ENCODE measurements at places on chromosomes 1 and 21.

- peak; percentile 87 for DNase-seq
Observed at GRCh38 chr21:37871121-37871862, 45.0 kb downstream of the KCNJ6 start.

DNA sequence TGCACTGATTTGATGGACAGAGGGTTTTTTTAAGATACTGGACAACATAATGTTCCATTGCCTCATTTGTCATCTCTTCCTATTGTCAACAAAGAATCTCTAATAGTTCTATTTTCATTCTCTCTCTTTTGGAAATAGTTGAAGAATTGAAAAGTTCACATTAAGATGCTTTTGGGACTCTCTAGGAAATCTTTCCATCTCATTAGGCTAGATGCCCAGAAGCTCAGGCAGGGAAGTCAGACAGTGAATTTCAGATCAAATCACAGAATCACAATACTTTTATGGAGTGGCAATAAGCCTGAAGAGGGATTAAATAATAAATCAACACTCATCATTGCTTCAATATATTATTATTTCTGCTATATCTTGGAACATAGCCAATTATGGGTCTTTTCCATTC is 29.2 kb downstream of the NEGR1 start:
- DNase-seq = no peak

GRCh38 chr1:57311411-57311810 is 112.4 kb downstream of the DAB1 start:
- DNase-seq = no peak

GRCh38 chr1:192749349-192749748 is 59.5 kb upstream of the RGS2 start:
- no peak for DNase-seq

DNA sequence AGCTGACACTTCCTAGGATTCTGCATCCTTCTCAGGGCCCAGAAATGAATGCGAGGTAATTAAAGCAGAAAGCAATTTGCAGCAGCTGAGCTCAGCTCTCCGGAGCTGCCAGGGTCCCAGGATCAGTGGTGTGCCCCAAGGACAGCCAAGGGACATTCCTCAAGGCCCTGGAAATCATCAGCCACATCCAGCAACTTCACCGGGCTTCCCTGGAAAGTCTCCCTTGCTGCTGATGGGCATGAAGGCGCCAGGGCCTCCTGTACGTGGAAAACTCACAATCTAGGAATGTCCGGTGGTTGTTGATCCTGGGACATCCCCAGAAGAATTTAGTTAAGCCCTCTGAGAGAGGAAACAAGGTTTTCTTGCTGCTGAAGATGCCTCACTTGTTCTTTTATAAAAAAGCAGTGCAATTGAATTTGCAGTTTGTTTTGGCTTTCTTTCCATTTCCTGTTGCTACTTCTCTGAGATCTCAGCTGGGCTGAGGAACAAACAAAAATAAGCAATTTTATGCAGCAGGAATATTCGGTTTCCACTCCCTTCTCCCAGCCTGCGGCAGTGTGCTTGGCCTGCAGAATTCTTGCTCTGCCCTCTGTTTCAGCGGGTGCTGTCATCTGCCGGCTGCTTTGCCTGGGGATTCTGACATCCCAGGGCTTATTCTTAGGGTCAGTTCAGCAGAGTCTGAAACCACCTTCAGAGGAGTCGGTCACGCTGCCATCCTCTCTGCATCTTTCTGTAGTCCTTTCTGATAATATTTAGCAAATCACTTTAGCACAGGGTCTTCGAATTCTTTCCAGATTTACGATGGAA is 85.9 kb downstream of the TCP10L start:
- no peak for DNase-seq

DNA sequence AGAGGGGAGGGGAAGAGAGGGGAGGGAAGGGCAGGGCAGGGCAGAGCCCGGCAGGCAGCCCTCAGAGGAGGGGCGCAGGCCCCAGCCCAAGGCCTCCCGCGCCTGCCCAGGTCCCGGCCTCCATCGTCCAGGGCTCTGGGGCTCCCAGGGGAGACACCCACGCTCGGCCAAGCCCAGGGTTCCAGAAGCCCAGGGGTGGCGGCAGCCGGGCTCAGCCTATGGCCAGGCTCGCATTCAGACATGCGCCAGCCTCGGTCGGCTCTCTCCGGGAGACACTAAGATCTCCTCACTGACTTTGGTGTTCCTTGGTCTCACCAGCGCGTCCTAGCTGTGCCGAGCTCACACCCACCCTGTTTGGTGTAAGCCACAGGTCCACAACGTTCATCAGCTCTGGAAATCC is 7.1 kb upstream of the ANKRD65 start:
- DNase-seq = no peak

- no peak for DNase-seq
Observed at GRCh38 chr1:206962272-206962671, 8.0 kb downstream of the FCAMR start.

DNA sequence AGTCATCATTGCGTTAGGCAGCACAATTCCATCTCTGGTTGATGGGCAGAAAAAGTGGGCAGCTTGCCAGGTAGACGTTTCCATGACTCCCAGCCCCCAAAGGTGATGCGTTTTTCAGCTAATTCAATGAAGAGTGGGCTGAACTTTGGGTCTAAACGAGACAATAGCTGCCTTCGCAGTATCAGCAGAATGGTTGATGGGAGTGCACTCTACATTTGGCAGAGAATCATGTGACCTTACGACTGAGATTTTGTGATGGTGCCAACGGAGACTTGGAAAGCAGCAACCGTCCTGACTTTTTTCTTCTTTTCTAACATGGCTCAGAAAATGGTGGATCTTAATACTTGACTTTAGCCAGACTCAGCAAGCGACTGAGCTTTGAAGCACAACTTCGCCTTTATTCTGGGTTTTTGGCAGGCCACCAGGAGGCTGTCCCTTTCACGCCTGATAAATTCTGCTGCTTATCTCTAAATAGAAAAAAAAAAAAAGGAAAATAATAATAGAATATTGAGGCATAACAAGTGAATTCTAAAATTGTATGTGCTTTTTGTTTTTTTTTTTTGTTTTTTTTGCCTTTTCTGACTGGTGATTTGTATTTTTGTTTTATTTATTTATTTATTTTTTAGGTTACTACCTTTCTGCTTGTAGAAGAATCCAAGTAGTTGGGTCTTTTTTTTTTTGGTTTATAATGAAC is 804.8 kb downstream of the USP25 start:
- peak; percentile 65 for DNase-seq

- DNase-seq = no peak
Observed at GRCh38 chr1:155136748-155137147, 1.1 kb downstream of the SLC50A1 start.

GRCh38 chr21:21664871-21665270 is 666.7 kb downstream of the NCAM2 start:
- peak; percentile 8 for DNase-seq

- no peak for DNase-seq
Observed at GRCh38 chr1:172185211-172185610, 235.3 kb upstream of the C1orf105 start.

- no peak for DNase-seq
Observed at GRCh38 chr1:116178837-116179236, 67.6 kb downstream of the MAB21L3 start.

- DNase-seq = no peak
Observed at GRCh38 chr1:215133532-215133931, 51.0 kb downstream of the KCNK2 start.

Data from skeletal muscle cell (primary cell).